ENCODE measurements at places on chromosomes 11 and 22.

- DNase-seq, result no peak
Observed at GRCh38 chr11:132901638-132902471, 630.4 kb downstream of the OPCML start.

- DNase-seq, result no peak
Observed at GRCh38 chr11:34656062-34656720, 35.3 kb downstream of the EHF start.

- DNase-seq, result no peak
Observed at GRCh38 chr11:78742430-78742829, 167.8 kb upstream of the NARS2 start.

DNA sequence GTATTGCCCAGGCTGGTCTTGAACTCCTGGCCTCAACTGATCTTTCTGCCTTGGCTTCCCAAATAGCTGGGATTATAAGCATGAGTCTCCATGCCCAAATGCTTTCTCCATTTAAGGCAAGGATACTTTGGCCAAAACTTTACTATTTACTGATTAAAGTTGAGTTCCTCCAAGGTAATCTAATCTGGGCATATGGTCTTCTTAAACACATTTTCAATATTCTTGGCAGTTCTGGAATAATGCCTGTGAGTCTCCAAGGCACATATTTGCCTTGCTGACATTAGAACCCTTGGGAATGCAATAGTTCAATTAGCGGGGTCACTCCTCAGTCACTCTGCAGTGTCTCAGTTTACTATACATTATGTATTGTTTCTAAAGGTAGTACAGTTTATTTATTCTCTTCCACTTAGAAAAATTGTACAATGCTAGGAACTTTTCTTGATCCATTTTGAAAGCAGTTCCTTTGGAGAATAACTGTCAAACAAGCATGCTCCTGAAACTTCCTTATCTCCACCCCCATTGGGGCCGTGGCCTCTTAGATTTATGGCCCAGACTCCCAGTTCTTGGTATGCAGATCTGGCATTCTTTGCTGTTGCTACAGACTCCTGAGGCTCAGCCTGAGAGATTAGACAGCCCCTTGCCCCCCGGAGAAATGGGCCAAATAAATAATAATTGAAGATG is 13.1 kb upstream of the RAB38 start:
- DNase-seq, result no peak

GRCh38 chr22:28112190-28112544 is 193.1 kb upstream of the PITPNB start:
- DNase-seq, result no peak

- DNase-seq, result no peak
Observed at GRCh38 chr11:71476031-71476430, 23.0 kb downstream of the NADSYN1 start.

DNA sequence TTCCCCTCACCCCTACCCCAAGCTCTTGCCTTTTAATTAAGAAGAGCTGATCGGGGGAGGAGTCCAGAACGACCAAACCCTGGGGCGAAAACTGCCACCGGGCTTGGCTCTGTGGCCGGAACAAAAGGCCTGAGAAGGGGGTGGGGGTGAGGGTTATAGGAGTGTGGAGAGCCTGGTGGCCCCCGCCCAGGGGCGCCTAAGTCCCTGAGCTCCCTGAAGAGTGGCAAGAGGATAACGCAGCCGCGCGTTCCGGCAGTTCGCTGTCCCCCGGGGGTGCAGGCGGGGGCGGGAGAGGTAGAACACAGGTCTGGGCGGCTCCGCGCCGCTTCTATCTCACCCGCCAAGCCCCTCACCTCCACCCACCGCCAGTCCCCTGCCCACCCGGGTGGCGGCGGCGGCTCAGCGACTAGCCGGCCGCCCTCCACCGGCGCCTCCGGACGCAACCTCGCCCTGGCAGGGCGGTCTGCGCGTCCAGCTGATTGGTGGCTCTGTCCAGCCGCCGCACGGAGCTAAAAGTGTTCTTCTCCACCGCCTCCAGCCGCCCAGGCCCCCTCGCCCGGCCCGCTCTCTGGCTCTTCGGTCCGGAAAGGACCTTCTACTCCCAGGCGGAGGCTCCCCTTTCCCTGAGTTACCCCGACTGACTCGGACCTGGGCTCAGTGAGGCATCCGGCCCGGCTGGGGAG is 18.7 kb upstream of the BDNF start:
- peak; percentile 49 for DNase-seq

DNA sequence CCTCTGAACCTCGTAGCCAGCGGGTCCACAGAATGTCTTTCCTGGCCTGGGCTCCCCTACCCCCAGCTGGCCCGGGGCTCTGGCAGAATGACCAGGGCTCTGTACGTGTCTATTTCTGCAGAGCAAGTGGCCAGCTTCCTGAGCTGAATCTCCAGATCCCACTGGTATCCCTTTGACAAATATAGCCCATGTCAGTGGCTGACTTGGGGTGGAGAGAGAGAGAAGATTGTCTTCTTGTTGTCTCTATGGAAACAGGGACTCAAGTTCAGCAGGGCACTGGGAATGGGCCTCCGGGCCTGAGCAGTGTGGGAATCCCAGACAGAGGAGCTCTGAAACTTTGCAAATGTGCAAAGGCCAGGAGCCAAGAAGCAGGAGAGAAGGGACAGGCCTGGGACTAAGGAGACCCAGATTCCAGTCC is 33.9 kb downstream of the ANO1 start:
- peak; percentile 49 for DNase-seq

DNA sequence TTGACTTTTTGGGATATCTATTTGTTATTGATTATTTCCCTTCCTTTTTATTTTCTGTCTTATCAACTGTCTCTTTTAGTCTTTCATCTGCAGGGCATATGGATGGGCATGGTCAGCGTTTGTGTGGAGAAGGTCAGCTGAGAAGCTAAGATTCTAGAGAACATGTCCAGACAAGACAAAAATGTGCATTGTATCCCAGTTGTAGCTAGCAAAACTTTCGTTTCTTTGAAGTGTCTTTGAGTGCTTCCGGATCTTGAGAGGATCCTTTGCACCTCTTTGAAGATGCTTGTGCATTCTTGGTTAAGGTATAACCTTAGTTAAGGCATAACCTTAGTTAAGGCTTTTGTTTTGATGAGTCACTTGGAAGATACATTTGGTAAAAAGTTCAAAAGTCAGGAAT is 329.9 kb upstream of the LRRC4C start:
- no peak for DNase-seq

DNA sequence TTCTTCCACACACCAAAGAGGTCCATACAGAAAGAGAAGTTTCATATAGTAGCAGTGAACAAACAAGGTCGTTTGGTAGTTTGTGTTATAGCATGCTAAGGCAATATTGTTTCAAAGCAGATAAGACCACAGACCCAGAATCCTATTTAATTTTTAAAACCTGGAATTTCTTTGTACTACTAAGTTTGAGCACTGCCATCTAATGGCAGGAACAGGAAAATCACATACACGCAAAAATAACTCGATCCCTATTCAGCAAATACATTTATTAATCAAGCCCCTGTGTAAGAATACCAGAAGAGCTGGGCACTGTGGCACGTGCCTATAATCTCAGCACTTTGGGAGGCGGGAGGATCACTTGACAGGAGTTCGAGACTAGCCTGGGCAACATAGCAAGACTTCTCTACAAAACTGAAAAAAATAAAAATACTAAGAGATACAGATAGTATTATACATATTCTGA is 2.9 kb upstream of the BTBD10 start:
- DNase-seq, result peak; percentile 58

GRCh38 chr22:36753120-36753802 is 22.7 kb downstream of the IFT27 start:
- no peak for DNase-seq

- DNase-seq, result no peak
Observed at GRCh38 chr11:116643521-116643920, 129.3 kb downstream of the BUD13 start.
